Activated CD4-positive, alpha-beta T cell treated with anti-CD3 and anti-CD28 coated beads for 36 hours (primary cell): ENCODE measurements at places on chromosomes 12 and 14.

- no peak for DNase-seq
Observed at GRCh38 chr12:19390051-19390598, 49.2 kb upstream of the AEBP2 start.

GRCh38 chr12:39483042-39483441 is 40.1 kb upstream of the KIF21A start:
- no peak for DNase-seq

DNA sequence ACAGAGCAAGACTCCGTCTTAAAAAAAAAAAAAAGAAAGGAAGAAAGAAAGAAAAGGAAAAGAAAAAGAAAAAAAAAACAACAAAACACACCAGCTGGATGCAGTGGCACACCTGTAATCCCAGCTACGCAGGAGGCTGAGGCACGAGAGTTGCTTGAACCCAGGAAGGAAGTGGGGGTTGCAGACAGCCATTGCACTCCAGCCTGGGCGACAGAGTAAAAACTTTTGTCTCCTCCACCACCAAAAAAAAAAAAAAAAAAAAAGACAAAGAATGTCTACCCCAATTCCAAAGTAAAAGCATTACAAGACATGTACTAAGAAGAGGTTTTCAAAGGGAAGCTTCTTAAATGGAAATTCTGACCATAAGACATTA is 53.4 kb downstream of the HNRNPC start:
- no peak for DNase-seq

DNA sequence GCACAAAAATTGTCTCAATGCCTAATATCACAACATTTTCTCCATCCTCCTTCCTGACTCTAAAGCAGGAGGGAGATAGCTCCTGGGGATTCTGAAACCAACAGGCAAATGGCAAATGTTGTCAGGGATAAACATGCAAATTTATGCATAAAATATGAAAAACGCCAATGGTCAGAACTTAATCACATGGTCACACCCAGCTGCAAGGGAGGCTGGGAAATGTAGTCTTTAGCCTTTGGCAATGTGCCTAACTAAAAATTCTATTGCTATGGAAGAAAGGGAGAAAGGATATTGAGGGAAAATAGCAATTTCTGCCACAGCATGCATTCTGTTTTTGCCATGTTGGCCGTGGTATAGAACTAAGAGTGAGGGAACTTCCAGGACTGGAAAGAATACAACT is 11.7 kb upstream of the OASL start:
- no peak for DNase-seq

DNA sequence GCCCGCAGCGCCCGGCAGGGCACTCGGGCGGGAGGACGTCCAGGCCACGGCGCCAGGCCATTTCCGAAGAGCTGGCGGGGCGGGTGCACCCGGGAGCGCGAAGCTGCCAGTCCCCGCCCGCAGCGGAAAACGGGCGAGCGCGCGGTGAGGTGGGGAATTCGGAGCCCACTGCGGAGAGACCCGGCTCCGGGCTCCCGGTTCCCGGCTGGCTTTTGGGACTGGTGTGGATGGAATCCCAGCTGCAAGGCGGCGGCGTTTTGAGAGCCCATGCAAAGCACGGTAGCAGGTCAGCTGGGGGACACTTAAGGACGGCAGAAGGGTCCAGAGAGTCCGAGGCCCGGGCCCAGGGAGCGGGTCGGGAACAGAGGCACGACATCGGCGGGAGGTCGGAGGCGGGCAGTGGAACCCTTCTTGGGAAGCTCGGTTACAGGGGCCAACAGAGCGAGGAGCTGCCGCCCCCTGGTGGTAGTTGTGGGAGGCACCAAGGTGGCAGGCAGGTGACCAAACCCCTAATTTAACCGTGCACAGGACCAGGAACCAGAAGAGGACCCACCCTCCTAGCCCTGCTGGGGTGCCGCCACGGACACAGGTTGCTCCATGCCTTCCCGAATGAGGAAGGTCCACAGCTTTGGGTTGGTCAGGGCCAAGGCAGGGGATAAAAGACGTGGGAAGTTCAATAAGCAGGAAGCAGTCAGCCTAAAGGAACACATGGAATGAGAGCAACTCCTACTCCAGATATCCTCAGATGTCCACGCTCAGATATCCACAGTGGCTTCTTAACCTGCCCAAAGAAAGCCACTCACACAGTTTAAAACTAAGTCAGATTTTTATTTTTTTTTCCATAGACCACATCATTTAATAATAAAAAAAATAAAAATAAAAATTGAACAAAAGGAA is 685 bp upstream of the CDH24 start:
- peak; percentile 93 for DNase-seq

DNA sequence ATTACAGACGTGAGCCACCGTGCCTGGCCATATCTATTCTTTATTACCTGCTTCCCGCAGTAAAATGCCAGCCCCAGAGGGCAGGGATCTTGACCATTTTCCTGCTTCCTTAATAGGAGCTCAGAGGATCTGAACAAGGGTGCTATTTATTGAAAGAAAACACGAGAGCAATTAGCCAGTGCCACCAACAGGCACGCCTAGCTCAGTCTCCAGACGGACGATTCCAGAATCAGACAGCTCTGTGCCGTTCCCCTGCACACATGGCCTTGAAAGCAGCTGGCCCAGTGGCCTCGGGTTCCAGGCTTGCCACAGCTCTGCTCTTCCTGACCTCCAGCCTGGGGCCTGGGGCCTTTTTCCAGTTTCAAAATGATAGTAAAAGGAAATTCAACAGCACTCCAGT is 135.2 kb upstream of the RFLNA start:
- DNase-seq = no peak

DNA sequence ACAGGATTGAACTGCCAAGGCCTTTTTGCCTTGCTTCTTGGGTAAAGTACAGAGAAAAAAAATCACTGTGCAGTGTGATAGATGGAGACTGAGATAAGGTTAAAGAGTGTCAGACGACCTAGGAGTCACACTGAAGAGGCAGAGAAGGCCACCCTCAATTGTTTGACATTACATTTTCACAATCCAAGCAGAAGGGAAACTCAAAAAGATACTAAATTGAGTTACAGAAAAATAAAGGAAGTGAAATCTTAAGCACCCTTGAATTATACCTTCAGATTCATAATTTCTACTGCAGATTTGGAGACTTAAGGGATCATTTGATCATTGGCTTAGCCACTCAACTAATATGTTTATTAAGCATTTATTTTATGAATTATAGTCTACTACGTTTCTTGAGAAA is 97.1 kb downstream of the MYF5 start:
- no peak for DNase-seq

GRCh38 chr12:12349711-12350665 is at the start of gene MANSC1:
Gene MANSC1 (minus strand): TSS chr12:12350242. CDS start chr12:12343314, 6,928 bp downstream.
- DNase-seq = peak; percentile 76

- no peak for DNase-seq
Observed at GRCh38 chr14:74245292-74245691, 6.0 kb downstream of the VSX2 start.

DNA sequence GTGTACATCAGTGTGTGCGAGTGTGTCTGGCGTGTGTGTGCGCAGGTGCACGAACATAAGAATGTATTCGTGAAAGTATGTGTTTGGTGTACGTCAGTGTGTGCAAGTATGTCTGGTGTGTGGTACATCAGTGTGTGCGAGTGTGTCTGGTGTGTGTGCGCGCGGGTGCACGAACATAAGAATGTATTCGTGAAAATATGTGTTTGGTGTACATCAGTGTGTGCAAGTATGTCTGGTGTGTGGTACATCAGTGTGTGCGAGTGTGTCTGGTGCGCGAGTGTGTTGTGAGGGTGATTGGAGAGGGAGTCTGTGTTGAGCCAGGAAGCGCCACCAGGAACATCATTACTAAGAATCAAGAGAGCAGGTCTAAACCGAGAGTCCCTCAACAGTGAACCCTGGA is 143.8 kb downstream of the BCL11B start:
- DNase-seq = no peak

GRCh38 chr14:81366884-81367283 is 33.2 kb downstream of the STON2 start:
- no peak for DNase-seq

DNA sequence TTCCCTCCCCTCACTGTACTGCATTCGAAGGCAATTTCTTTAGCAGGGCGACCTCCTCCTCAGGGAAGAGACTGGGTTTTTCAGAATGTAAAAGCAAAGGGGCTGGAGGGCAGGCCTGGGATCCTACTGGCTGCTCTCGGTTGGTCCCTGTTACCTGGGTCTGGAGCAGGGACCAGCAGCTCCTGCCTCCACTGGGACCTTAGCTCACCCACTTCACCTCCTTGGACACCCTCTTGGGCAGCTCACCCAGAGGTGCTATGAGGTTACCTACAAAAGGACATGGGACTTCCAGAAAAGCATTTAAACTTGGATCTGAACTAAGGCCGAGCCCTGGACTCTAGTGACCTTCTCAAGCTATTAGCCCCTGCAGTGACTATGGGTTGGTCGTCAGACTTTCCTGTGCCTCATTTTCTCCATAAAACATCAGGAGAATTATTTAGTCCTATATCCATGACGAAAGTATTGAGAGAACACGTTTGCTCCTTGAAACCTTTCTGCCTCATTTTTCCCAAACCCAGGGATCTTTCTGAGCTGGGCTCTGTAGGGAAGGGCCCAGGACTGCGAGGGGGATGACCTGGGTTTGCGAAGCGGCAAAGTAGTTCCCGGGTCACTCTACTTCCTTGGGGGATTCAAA is 65.0 kb downstream of the FBXL14 start:
- DNase-seq = no peak

GRCh38 chr14:85616386-85616885 is 86.5 kb downstream of the FLRT2 start:
- DNase-seq = no peak

- DNase-seq = peak; percentile 3
Observed at GRCh38 chr14:104889375-104889757, 24.3 kb downstream of the CEP170B start.
